ENCODE measurements at places on chromosomes 7 and 10. TPM values are rescaled to one million over a fixed set of nuclear protein-coding genes. Genes with fewer than 3 reads are reported as not detected.

DNA sequence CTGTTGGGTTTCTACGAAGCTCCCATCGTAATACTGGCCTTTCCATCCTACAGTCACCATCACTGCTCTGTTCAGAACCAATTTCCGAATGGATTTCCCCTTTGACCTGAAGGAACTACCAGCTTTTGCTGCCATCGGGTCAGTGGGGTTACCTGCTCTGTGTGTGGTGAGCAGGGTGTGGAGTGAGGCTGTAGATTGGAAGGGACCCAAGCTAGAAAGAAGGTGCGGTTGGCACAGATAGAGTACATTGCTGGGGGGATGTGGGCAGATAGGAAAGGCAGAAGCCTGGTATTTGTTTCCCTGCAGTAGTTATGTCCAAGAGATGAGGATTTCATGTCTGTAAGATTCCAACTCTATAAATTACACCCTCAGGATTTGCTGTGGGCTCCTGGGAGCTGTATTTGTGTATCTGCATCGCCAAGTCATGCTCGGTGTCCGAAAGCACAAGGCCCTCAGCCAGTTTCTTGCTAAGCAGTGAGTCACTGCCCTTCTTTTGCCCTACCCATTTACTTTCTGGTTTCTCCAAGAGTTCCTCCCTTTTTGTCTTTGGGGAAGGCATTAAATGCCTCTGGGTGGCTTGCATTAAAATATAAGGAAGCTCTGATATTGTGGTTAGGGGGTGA lies 15.4 kb downstream of the CLCN1 start:
- no peaks in the 10 kb centered on the region for H3K36me3 ChIP-seq
- no peaks in the 10 kb centered on the region for H3K27me3 ChIP-seq
- H3K27ac ChIP-seq, result no peak overlapping the region

DNA sequence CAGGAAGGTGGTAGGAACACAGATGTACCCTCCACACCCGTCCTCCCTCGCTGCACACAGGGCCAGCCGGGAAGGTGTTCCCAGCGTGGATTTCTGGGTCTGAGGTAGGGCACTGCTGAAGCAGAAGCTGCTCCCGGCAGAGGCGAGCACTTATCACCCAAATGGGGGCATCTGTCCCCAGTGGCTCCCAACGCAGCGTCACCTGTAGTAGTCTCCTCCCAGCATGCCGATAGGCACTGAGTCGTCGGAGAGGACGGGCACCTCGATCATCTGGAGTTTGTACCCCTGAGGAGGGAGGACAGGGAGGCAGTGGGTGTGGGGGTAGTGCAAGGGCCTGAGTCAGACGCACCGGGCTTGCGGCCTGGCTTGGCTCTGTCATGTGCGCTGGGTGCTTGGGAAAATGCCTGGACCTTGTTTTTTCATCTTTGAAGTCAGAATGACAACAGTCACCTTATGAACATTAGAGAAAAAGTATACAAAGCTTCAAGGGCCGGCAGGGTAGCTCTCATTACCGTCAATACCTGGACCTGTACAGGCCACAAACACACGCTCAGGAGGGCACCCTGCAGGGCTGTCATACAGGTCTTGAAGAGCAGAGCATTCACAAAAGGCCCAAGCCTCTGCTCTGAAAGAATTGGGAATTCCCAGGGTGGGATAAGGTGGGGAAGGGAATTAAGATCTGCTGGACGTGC lies 3.1 kb upstream of the PYROXD2 start:
- no peaks in the 10 kb centered on the region for H3K36me3 ChIP-seq
- DNase-seq, result peak; percentile 73
- no peaks in the 10 kb centered on the region for H3K27me3 ChIP-seq
- no peak overlapping the region for H3K4me3 ChIP-seq

DNA sequence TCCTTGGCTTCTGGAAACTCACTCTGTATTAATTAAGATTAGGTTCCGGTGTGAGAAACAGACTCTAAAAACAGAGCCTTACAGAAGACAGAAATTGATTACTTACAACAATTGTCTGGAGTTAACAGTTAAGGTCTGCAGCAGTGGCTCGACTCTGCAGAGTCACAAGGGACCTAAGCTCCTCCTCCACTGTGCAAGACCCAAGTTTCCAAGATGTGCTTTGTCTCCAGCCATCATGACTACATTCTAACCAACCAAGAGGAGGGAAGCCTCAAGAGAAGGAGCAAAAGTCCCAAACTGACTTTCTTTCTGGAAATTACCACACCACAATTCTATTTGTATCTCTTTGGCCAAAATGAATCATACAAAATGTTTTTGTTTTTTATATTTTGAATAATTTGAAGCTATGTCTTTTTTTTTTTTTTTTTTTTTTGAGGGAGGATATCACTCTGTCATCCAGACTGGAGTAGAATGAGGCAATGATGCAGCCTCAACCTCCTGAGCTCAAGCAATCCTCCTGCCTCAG lies 14.2 kb upstream of the ODAD2 start:
- H3K27ac ChIP-seq, result no peak overlapping the region
- no peaks in the 10 kb centered on the region for H3K36me3 ChIP-seq
- no peak for DNase-seq
- H3K4me1 ChIP-seq, result no peaks in the 10 kb centered on the region
- no peaks in the 10 kb centered on the region for H3K27me3 ChIP-seq

GRCh38 chr7:135257-135653 lies 57.1 kb upstream of the FAM20C start:
- no peaks in the 10 kb centered on the region for H3K4me1 ChIP-seq
- no peaks in the 10 kb centered on the region for H3K27me3 ChIP-seq
- H3K27ac ChIP-seq, result no peak overlapping the region
- no peaks in the 10 kb centered on the region for H3K36me3 ChIP-seq
- H3K4me3 ChIP-seq, result no peak overlapping the region
- DNase-seq, result peak; percentile 6

DNA sequence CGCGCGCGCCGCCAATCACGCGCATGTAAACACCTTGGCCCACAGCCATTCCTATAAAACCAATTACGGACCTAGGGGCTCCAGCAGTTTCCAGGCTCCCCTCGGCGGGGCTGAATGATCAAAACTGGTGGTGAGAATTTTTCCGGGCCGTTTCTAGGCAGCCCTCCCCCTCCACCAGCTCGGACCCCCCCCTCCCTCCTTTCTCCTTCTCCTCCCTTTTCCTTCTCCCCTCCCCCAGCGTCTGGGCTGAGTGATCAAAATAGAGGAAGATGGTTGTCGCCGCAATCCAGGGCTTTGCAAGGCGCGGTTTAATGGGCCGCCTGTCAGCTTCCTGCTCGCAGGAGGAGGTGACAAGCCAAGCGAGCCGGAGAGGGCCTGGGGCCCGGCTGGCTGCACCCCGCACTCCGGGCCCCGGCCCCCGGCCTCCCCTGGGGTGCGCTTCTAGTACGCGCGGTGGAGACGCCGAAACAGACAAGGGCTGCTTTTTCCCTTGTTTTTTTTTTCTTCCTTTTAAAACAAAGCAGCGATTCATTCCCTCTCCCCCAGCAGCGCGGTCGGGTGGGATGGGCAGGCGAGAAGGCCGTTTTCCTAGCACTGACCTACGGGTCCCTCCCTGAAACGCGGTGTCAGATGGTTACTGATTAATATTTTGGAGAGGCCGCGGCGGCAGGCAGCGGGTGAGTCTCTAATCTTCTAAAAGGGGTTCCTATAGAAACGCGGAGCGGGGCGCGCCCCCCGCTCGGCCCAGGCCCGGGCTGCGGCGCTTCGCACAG lies 528 bp upstream of the TNRC18 start:
- peak; percentile 96 for DNase-seq
- no peaks in the 10 kb centered on the region for H3K27me3 ChIP-seq
- no peaks in the 10 kb centered on the region for H3K36me3 ChIP-seq

ZNF727 gene
- total RNA-seq, result 6.3 TPM

- H3K27me3 ChIP-seq, result no peaks in the 10 kb centered on the region
- H3K4me1 ChIP-seq, result no peaks in the 10 kb centered on the region
- no peak overlapping the region for H3K4me3 ChIP-seq
Observed at GRCh38 chr7:158022601-158023000, 565.0 kb downstream of the PTPRN2 start.

GRCh38 chr7:158772916-158773315 lies 56.4 kb downstream of the ESYT2 start:
- DNase-seq, result no peak
- H3K36me3 ChIP-seq, result peaks cover 3% of the 10 kb centered on the region
- H3K27me3 ChIP-seq, result no peaks in the 10 kb centered on the region
- H3K4me3 ChIP-seq, result no peak overlapping the region

DNA sequence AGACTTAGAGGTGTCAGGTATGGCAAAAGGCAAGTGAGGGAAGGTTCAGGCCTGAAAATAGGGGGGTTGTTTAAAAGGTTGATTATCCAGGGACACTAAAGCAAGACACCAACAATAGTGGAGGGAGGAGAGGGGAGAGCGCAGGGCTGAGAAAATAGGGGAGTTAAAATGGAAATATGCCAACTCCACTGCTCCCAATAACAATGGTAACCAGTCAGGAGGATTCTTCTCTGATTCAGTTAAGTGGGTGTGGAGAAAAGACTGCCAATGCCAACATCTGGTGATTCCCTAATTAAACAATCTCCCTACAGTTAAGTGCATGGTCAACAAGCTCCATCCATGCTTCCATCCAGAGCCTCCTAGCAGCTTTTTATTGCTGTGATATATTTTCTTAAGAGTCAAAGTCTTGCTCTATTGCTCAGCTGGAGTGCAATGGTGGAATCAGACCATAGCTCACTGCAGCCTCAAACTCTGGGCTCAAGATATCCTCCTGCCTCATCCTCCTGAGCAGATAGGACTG lies 183.3 kb downstream of the JAZF1 start:
- no peaks in the 10 kb centered on the region for H3K27me3 ChIP-seq
- H3K4me3 ChIP-seq, result no peak overlapping the region
- no peaks in the 10 kb centered on the region for H3K36me3 ChIP-seq
- H3K27ac ChIP-seq, result no peak overlapping the region
- DNase-seq, result no peak
- H3K4me1 ChIP-seq, result peaks cover 2% of the 10 kb centered on the region

DNA sequence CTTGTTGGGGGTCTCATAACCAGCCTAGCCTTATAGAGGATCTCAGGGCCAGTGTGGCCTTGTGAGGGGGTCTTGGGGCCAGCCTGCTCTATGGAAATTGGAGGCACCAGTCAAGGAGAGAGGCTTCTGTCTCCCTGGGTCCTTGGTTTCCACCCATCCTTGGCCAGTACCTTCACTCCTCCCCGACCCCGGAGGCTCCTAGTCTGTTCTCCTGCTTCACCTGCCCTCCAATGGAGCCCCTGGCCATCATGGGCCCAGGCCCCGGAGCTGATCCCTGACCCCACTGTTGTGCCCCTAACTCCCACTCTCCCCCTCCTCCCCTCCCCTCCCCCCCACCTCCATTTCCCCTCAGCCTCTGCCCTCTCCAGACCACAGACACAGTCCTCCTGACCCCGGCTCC lies 29.7 kb downstream of the RASGEF1A start:
- H3K27ac ChIP-seq, result no peak overlapping the region
- H3K4me1 ChIP-seq, result no peaks in the 10 kb centered on the region
- DNase-seq, result no peak
- no peak overlapping the region for H3K4me3 ChIP-seq
- H3K36me3 ChIP-seq, result no peaks in the 10 kb centered on the region
- H3K27me3 ChIP-seq, result no peaks in the 10 kb centered on the region

- no peak overlapping the region for H3K27ac ChIP-seq
- no peaks in the 10 kb centered on the region for H3K27me3 ChIP-seq
- no peak overlapping the region for H3K4me3 ChIP-seq
Observed at GRCh38 chr10:105644091-105644490, 1003.0 kb downstream of the SORCS3 start.

PDE6C gene
- total RNA-seq, result not detected

DNA sequence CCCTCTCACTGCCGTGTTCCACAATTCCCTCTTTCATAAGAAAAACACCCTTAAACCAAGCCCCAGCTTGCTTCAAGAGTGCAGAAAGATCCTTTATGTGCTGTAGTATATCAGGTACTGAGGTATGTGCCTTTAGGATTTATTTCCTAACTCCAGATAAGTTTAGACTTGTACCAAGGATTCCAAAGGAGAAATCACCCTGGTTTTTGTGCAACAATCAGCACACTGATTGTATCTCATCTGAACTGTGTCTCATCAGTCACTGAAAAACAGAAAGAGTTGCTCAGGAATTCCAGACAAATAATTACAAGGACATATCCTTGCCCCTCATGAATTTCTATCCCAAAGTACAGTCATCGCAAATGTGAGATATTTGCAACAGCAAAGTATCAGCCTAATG lies 77.2 kb upstream of the PTPRZ1 start:
- H3K4me1 ChIP-seq, result no peaks in the 10 kb centered on the region
- no peak for DNase-seq
- H3K27me3 ChIP-seq, result no peaks in the 10 kb centered on the region
- no peaks in the 10 kb centered on the region for H3K36me3 ChIP-seq
- no peak overlapping the region for H3K27ac ChIP-seq
- H3K4me3 ChIP-seq, result no peak overlapping the region

DNA sequence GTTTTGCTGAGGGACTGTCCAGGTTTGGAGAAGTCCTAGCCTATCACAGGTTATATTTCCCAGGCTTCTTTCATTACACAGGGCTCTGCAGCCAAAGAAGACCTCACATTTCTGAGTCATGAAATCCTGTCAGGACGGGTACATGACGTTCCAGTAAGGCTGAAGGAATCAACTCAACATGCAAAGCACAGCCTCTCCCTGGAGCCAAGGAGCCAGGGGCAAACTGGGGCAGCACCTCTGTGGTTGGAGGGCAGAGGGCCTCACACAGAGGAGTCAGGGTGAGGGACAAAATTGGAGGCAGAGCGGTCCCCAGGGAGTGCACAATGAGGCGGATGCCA lies 116.3 kb upstream of the GDF10 start:
- no peak for DNase-seq
- no peak overlapping the region for H3K4me3 ChIP-seq
- no peaks in the 10 kb centered on the region for H3K4me1 ChIP-seq
- no peaks in the 10 kb centered on the region for H3K27me3 ChIP-seq
- no peak overlapping the region for H3K27ac ChIP-seq
